Mucosa of gallbladder (tissue), 1 donor: ENCODE measurements at places on chromosomes 2 and 18. TPM values are rescaled to one million over a fixed set of nuclear protein-coding genes. Genes with fewer than 3 reads are reported as not detected.

DNA sequence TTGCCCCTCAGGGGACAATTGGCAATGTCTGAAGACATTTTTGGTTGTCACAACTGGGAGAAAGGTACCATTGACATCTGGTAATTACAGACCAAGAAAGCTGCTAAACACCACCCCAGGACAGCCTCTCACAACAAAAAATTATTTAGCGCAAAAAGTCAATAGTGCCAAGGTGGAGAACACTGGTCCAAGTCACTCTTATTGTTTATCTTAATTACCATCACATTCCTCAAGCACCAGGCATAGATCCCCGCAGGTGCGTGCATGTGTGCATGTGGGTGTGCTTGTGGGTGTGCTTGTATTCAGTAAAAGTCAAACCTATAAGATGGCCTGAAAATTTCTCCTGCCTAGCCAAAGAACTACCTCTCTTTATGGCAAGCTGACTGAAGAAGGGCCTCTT, 74.9 kb upstream of the WDR75 start:
- no peak for DNase-seq

The DNAH7 gene
- 5.0 TPM for total RNA-seq

The ERICH2 gene
- total RNA-seq: 0.86 TPM

The SP140 gene
- total RNA-seq: 4.2 TPM

DNA sequence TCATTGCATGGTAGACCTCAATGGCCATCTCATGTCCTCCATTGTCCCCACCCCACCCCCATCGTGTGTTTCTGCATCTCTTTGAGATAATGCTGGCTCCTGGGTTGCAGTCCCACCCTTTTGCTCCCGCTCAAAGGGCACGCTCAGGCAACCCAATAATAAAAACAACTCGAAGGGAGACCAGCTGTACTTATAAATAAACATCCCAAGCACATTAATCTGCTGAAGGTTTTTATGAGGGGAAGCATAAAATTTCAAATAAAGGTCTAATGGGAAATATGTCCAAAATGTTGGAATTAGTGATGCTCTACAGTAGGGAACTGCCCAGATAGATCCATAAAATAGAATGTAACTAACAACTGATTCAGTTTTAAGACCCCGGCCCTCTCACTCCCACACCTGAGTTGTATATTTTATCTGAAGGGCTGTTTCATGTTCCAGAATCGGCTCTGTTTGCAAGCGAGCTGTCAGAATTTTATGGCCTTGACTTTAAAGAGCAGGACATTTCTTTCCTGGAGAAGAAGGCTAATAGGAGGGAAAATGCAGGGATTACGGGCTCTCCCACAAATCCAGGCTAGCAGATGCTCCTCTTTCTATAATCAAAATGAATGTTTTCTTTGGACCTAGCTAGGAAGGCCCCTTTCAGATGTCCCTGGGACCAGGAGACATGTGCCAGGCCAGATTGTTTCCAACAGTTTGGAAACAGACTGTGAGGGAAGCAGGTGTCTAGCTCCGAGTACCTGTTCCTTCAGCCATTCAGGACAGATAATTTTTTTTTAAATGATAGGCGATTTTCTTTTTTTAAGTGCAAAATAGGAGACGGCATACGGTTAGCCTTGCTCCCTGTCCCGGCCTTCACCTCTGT, 103.7 kb downstream of the APOB start:
- DNase-seq: no peak

DNA sequence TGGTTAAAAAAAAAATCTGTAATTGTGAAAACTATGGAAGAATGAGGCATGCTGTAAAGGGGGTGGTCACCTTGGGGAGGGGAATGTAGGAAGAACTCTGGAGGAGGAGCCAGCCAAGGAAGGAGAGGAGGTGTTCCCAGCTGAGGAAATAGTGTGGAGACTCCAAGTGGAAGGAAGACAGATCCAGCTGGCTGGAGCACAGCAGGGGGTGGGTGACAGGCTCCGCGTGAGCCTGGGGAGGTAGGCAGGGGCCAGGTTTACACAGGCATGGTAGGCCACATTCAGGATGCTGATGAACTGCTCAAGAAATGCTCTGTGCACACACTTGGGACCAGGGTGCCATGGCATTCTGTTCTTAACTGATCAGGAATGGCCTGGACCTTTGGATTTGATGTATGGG, 16.8 kb downstream of the AFF3 start:
- no peak for DNase-seq
